Head of caudate nucleus (tissue), 42 donors: ENCODE measurements at places on chromosomes 11 and 22.

GRCh38 chr11:64334764-64335735, 5.0 kb upstream of the CCDC88B start:
- DNase-seq, result no peak

GRCh38 chr11:35878741-35879140, 65.1 kb upstream of the LDLRAD3 start:
- no peak for DNase-seq

- DNase-seq, result no peak
These were observed 16.2 kb upstream of the SESN3 start for GRCh38 chr11:95247127-95247684.

GRCh38 chr22:20420157-20420842, 17.3 kb downstream of the SCARF2 start:
- no peak for DNase-seq
